ENCODE measurements at places on chromosomes 3 and 15. TPM values are rescaled to one million over a fixed set of nuclear protein-coding genes. Genes with fewer than 3 reads are reported as not detected.

The HGD gene
- not detected for total RNA-seq

The PPP2R3A gene
- 7.0 TPM for total RNA-seq

The NPAP1 gene
- 0.18 TPM for total RNA-seq

The CLDN18 gene
- 0.27 TPM for total RNA-seq

The FEZF2 gene
- total RNA-seq: not detected

The LRCH3 gene
- 67.1 TPM for total RNA-seq

The TMIE gene
- 1.1 TPM for total RNA-seq

The GOLGA6L25 gene
- not detected for total RNA-seq

The PROS1 gene
- total RNA-seq: 6.9 TPM

The SYNPR gene
- total RNA-seq: not detected

The CADM2 gene
- 24.1 TPM for total RNA-seq

The INKA1 gene
- not detected for total RNA-seq
